ENCODE measurements at places on chromosomes 7 and 10.

GRCh38 chr10:69375307-69376151, 41.2 kb downstream of the TACR2 start:
- peak; percentile 48 for DNase-seq

DNA sequence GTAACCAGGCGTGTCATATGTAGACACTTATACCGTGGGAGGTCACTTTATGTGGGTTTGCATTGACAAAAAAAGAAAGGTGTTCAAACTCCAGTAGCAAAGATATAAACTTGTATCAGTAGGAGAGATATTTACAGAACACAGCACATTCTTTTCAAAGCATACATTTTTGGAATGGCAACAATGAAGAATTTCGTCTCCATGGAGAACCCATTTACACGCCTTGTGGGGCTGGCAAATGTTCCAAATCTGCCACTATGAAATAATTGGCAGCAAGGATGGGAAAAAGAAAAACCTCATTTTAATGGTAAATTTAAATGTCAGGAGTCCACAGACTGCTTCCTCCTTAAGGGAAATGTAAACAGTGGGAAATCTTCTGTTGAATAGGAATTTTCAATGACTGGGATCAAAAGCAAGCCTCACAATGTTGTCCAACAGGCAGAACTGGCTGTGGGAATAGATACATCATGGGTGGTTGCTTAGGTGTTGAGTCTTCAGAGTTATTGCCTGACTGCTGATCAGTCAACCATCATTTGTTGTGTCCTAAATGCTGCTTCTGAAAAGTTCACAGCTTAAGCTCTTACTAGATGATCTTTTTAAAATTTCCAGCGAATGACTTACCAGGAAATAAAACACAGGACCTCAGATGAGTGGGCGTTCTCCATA, 256.6 kb upstream of the SEMA3C start:
- DNase-seq, result no peak

- DNase-seq, result no peak
These were observed 634.2 kb upstream of the COBL start for GRCh38 chr7:51950813-51951212.

GRCh38 chr10:69315610-69316312, 37.5 kb downstream of the HK1 start:
- DNase-seq, result no peak

- DNase-seq, result no peak
These were observed 135.9 kb upstream of the EEPD1 start for GRCh38 chr7:36017111-36017510.

DNA sequence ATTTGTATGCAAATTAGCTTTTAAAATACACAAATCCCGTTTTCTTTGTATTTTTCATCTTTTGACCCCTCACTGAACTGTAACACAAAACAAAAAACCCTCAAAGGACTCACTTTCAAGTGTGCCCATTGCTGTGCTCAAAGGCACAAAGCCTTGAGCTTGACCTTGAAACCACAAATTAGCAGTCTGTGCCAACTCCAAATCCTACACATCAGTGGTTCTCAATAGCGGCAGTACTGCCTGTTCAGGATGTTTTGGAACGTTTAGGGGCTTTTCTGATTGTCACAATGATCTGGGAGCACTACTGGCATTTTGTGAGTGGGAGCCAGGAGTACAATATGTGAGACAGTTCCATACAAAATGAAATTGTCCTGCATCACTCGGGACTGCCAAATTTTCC, 55.5 kb downstream of the KDM7A start:
- no peak for DNase-seq

DNA sequence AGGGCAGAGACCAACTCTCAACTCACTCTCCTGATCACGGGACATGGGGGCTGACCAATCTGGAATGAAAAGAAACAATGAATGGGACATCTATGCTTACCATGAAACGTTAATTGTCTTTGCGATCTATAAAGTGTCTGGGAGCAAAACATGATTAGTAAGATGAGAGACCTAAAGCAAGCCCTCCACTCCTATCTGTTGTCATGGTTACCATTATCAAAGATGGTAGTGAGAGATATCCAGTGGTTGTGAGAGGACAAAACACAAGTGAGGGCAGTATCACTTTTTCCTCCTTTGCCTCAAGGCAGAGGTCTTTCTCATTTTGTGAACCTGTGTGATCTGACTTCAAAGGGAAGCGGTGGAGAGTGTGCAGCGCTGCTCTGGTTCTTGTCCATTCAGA, 130.1 kb downstream of the LSM5 start:
- DNase-seq, result no peak

- DNase-seq, result no peak
These were observed 217.4 kb downstream of the LRMDA start for GRCh38 chr10:75648854-75649253.
